ENCODE measurements at places on chromosomes 16 and 17. TPM values are rescaled to one million over a fixed set of nuclear protein-coding genes. Genes with fewer than 3 reads are reported as not detected.

DNA sequence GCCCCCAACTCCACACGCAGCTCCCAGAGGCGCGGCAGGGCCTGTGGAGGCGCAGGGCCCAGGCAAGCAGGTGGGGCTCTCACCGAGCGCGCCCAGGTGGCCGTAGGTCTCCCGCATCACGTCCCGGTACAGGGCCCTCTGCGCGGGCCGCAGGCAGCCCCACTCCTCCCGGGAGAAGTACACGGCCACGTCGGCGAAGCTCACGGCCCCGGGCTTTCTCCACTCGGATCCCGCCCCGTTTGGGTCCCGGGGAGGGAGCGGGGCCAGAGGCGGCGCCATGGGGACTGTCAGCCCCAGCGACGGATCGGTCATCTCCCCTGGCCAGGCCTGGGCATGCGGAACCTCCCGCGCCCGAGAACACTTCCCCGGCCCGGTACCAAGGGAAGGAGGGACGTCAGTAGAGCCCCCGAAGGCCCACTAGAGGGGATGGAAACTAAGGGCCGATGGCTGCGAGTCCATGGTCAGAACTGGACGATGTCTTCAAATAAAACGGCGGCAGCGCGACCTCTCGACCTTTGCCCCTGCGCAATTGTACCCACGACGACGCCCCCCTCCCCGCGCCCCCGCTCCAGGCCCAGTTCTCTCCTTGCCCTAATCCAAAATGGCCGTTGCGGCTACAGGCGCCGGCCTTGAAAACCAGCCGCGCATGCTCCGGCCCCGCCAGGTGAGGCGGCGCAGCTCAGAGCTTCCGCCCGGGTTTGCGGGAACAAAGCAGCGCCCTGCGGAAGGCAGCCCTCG, at the start of gene ZNF747:
ZNF747 (minus strand) TSS at position 491 of the 738 bp plus-strand sequence; CDS start at position 312, 179 bp downstream.
- peak; percentile 91 for DNase-seq
- H3K36me3 ChIP-seq: no peaks in the 10 kb centered on the region

DNA sequence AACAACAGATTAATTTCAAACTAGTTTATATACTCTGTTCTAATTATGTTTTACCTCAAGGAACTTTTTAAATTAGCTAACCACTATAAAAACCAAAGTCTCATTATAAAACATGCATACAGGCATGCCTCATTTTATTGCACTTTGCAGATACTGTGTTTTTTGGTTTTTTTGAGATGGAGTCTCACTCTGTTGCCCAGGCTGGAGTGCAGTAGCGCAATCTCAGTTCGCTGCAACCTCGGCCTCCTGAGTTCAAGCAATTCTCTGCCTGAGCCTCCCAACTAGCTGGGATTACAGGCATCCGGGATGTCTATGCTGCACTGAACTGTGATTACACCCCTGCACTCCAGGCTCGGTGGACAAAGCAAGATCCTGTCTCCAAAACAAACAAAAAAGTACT, 8.8 kb upstream of the JPT1 start:
- no peak for DNase-seq
- peaks cover 10% of the 10 kb centered on the region for H3K36me3 ChIP-seq
- H3K4me1 ChIP-seq: no peaks in the 10 kb centered on the region
- H3K27ac ChIP-seq: no peak overlapping the region
- no peaks in the 10 kb centered on the region for H3K27me3 ChIP-seq
- H3K4me3 ChIP-seq: no peak overlapping the region

DNA sequence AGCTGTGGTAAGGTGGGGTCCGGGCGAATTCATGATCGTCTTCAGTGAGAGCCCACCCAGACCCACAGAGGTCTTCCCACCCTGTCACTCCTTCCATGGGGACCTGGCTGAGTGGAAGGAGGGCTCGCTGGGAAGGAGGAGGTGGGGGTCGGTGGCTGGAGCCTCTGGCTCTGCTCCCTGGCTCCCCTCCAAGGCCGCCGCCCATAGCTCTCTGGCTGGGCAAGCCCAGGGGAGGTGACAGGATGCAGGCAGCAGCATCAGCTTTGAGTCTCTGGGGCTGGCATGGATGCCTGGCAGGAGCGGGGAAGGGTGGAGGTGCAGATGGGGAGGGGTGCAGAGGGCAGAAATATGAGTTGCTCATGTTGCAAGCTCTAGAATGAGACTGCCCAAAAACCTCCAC, 147.0 kb downstream of the ENGASE start:
- no peak overlapping the region for H3K4me3 ChIP-seq
- no peak for DNase-seq
- H3K4me1 ChIP-seq: no peaks in the 10 kb centered on the region
- H3K27ac ChIP-seq: no peak overlapping the region
- H3K36me3 ChIP-seq: no peaks in the 10 kb centered on the region

The KRTAP4-9 gene
- not detected for total RNA-seq

GRCh38 chr17:740240-741017, 8.0 kb downstream of the TLCD3A start:
- peak; percentile 20 for DNase-seq
- peaks cover 17% of the 10 kb centered on the region for H3K36me3 ChIP-seq
- no peak overlapping the region for H3K4me3 ChIP-seq

DNA sequence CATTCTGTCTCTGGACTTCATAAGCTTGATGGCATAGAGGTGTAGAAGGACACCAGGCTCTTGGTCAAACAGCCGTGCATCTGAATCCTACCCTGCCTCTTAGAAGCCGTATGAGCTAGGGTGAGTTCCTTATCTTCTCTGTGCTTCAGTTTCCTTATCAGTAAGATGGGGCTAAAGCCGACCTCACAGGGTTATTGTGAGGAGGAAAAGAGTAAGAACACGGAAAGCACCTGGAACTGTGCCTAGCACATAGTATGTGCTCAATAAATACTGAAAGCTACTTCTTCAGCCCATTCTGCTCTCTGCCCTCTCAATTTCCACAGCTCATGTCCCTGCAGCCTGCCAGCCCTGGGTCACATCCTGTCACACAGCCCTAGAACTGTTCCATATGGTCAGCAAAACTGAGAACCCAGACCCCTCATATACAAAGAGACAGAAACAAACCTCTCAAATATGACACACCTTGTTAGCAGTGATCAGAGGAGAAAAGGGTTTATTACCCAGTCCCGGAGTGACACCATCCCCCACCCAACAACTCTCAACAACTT, 17.0 kb upstream of the UBTF start:
- no peaks in the 10 kb centered on the region for H3K27me3 ChIP-seq
- no peak overlapping the region for H3K27ac ChIP-seq
- H3K4me3 ChIP-seq: no peak overlapping the region
- no peaks in the 10 kb centered on the region for H3K36me3 ChIP-seq
- no peaks in the 10 kb centered on the region for H3K4me1 ChIP-seq

The PHF12 gene
- 135 TPM for total RNA-seq

The CHD9NB gene
- not detected for total RNA-seq
